Left lobe of liver (tissue), 2 donors: ENCODE measurements at places on chromosomes 13 and 19.

DNA sequence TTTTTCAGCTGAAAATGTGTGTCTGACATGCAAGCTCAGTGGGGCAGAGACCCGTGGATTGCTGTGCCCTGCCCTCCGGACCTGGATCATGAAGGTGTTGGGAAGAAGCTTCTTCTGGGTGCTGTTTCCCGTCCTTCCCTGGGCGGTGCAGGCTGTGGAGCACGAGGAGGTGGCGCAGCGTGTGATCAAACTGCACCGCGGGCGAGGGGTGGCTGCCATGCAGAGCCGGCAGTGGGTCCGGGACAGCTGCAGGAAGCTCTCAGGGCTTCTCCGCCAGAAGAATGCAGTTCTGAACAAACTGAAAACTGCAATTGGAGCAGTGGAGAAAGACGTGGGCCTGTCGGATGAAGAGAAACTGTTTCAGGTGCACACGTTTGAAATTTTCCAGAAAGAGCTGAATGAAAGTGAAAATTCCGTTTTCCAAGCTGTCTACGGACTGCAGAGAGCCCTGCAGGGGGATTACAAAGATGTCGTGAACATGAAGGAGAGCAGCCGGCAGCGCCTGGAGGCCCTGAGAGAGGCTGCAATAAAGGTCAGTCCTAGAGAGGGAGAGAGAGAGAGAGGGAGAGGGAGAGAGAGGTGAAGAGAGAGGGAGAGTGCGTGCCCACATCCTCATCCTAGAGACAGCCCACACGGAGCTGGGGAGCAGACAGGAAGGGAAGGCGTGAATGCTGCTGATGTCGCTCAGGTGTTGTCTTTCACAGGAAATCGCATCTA, 5.1 kb upstream of the DCUN1D2 start:
- DNase-seq = peak; percentile 37

DNA sequence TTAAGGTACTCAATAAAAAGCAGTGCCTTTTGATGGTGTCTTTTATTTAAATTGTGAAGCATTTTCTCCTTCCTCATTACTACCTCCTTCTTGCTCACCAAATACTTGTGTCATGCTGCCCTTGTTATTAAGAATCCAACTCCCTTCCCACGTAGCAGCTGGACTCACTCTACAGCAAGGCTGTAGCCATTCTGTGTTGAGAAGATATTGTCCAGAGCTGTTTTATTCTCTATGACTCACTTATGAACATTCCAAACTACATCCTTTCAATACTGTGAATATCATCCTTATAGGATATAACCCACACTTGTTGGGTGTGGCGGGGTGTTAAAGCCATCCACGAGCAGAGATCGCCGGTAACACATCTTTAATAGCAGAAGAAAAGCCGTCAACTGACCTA, 1671.5 kb upstream of the SLC10A2 start:
- no peak for DNase-seq

- no peak for DNase-seq
Measured at GRCh38 chr19:44476559-44477408, 23.5 kb downstream of the ZNF180 start.

DNA sequence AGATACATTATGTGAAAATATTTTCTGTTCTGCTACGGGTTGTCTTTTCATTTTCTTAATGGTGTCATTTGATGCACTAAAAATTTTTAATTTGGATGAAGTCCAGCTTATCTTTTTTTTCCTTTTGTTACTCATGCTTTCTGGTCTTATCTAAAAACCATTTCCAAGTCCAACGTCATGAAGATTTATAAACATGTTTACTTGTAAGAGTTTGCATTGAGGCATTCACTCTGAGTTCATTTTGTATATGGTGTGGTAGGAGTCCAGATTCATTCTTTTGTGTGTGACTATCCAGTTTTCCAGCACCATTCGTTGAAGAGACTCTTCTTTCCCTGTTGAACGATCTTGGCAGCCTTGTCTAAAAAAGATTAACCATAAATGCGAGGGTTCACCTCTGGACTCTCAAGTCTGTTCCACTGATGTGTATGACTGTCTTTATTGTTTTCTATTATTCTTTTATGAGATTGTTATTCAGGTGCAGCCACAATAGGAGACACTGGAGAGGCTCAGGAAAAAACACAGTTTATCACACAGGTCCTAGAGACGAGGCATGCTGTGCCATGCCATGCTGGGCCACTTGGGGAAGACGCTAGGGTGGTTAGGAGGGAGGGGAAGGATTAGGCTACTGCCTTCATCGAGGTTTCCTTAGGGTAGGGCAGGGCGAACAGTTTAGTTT, 35.0 kb downstream of the NAA16 start:
- DNase-seq = no peak

- DNase-seq = no peak
Measured at GRCh38 chr13:98584668-98585397, 7.9 kb upstream of the STK24 start.
